ENCODE measurements at places on chromosomes 3 and 15.
A peak's percentile ranks its signal among the peaks of the same experiment; 100 is the strongest.

- no peak for DNase-seq
Observed at GRCh38 chr3:170532573-170532972, 53.3 kb downstream of the SLC7A14 start.

- no peak for DNase-seq
Observed at GRCh38 chr15:25439369-25439836, 579 bp upstream of the UBE3A start.

DNA sequence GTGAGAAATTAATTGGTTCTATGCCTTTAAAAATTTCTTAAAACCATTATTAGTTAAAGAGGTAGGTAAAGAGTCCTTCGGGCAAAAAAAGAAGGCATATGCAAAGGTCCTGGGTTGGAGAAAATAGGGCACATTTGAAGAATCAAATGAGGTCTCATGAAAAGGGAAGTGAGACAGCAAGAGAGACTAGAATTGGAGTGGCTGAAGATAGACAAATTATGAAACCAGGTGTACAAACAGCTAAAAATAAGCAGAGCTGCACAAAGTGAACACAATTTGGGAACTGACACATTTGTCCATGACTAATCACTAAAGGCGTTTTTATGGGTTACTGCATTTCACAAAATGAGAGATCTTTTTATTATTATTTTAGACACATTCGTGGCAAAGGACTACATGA lies 581.2 kb downstream of the PYDC2 start:
- no peak for DNase-seq

GRCh38 chr3:127822682-127823425 lies 539 bp upstream of the MGLL start:
- no peak for DNase-seq

DNA sequence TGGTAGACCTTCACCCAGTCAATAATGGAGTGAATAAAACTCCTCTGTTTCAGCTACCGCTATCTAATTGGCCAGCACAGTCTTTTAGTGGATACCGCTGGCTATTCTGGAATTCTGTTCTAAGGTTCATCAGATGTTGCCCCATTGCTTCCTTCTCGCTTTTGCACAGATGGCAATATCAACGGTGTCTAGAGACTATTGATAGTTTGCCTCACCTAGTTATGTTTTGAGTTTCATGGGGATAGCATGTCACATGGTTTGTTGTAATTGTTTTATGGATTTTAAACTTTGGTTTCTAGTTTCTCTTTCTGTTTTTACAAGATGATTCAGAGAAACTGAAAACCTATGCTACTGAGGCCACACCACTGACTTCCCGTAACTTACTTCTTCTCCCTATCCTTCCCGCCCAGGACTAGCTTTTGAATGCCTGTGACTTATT lies 2.0 kb downstream of the XRN1 start:
- DNase-seq, result no peak

- DNase-seq, result no peak
Observed at GRCh38 chr15:38864827-38865581, 300.4 kb upstream of the RASGRP1 start.

GRCh38 chr3:137294139-137294538 lies 336.4 kb downstream of the IL20RB start:
- DNase-seq, result no peak

DNA sequence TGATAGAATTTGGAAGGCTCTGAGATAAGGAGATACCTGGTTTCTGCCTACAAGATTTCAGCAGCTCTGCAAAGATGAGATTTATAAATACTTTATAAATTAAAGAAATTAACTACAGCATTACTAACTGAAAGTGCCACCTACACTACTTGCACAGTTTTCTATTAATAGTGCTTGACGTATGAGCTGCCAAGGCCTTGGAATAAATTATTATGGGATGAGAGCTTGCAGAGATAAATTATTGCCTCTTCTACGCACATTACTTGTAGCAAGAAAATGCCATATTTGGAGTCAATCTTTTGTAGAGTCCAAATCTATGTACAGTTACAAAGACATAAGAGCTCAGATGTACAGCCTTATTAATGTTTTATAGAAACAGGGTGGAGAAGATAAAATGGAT lies 89.1 kb downstream of the BCHE start:
- DNase-seq, result peak; percentile 44

DNA sequence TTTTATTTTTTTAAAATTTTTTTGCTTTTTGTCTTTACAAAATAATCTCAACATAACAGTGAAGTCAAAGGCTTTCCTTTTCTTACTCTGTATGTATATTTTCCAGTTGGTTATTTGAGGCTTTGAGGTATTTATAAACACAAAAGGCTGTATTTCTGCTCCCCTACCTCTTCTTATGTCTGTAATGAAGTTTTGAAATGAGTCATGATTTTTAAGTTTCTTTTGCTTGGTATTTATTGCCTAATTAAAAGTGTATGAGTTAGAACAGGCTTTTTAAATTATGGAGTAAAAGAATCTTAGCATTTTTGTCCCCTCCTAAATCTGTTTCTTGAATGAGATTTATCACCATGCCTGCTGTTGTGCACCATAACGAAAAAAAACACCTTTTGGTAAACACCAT lies 66.0 kb downstream of the DCUN1D1 start:
- DNase-seq, result no peak

DNA sequence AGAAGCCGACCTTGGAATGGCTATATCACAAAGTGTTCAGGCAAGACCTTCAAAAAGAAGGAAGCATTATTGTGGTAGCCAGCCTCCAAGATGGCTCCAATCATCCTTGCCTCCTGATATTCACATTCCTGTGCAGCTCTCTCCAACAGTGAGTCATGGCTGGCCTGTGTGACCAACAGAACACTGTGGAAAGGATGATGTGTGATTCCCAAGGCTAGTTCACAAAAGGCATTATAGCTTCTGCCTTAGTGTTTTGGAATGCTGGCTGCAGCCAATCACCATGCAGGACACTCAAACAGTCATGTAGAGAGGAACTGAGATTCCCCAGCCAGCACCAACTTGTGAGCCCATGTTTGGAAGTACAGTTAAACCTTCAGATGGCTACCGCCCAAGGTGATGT lies 102.6 kb downstream of the EFL1 start:
- DNase-seq, result no peak

DNA sequence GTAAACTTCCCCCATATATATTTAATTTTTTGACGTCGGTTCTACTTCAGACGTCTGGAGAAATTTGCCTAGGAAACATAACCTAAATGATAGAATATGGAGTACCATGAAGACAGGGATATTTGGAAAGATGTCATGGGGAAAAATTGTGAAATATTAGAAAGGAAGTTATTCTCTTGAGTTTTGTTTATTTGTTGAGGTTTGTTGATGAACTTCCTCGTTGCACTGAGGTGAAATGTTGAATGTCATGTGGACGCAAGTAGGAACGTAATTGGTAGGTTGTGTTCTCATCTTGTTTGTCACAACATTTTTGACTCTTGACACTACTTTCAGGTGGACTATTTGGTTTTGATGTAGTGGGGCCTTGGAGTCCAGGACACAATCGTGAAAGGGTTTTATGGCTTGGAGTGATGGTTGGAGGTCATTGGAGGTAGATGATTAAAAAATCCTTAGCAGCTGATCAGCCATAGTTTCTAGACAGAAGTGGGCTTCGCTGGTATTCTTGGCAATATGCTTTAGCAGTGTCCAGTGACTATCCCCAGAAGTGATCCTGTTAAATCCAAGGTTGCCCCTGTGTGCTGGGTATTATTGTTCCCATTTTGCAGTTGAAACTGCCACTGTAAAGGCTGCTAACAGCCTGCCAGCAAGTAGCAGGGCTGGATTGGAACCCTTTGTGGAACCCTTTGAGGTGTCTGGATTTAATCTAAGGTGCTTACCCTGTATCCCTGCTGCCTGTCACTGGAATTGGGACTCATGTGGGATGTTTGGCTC lies 1.5 kb downstream of the ABHD5 start:
- DNase-seq, result no peak

DNA sequence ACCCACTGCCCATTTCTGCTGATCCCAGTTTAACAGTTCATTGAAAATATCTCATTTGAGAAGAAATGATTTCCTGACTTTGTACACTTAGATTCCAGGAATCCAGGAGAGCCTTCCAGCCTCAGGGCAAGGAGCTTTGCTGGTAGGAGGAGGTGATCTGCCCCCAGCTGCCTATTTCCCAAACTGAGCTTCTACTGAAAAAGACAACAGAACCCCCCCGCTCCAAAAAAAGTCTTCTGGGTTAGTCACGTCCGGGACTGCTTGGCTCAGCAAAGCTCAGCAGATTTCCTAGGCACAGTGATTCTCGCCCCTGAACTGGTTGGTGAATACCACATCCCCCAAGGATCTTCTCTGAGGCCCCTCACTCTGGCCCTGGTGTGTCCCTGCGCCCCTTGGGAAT lies 13.1 kb downstream of the SLC6A6 start:
- DNase-seq, result no peak

GRCh38 chr3:147403511-147403910 lies 2.8 kb downstream of the ZIC4 start:
- DNase-seq, result no peak

DNA sequence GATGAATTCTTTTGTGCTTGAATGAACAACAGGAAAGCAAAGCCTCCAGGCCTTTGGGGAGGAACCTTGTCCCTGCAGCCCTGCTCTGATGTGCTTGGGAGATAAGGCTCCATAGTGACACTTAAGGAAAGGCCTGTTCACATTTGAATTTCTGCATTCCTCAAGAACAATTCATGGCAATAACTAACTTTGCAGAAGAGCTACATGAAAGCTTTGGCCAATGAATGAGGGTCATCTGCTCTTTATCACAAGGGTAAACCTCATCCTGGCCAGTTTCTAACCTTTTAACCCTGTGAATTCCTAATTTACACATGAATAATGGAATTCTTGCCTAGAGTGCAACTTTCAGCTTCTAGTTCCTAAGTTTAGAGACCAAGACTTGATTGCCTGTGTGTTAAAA lies 5.6 kb downstream of the PRTG start:
- DNase-seq, result no peak

GRCh38 chr3:45922950-45923590 lies 20.2 kb upstream of the CXCR6 start:
- no peak for DNase-seq

Data from NCI-H446 treated with DMSO at 0.1 percent for 48 hours (cell line).